ENCODE measurements at places on chromosomes 16 and 17. TPM values are rescaled to one million over a fixed set of nuclear protein-coding genes. Genes with fewer than 3 reads are reported as not detected.

DNA sequence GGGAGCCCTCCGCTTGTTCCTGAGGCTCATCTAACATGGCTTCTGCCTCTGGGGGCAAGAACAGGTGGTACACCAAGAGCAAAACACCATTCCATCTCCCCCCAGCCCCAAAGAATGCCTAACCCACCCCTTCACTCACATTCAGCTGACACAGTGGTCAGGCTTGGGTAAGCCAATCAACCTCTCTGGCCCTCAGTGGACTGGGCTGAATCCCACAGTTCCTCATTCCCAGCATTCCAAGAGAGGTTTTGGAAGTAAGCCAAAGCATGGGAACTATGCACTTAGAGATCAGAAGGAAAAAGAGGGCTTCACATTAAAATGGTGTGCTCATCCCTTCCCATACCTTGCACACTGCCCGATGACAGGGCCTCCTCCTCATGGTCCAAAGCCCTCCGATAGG, 7.8 kb downstream of the PIGS start:
- DNase-seq, result peak; percentile 67

UNC13D gene
- total RNA-seq, result not detected

SDK2 gene
- 0.30 TPM for total RNA-seq

CCL4 gene
- total RNA-seq, result not detected

DNA sequence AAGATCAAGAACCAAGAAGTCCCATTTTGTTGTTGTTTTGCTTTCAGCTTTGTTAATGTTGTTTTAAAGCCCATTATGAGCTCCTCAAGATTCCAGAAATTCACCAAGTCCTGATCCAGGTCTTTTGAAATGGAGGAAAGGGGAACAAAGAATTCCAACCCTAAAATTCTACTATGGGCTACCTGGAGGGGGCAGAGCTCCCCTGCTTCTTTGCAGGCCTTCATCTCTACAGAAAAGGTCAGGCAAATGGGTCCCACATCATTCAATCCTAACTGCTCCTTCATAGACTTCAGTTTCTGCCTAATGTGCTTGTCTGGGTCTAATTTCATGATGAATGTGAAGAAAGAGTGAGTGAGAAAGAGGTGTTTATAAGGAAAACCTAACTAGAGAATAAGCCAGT, 375.5 kb downstream of the TOX3 start:
- no peak for DNase-seq

- no peak for DNase-seq
Observed at GRCh38 chr17:80870401-80870800, 121.2 kb upstream of the CHMP6 start.

COPZ2 gene
- 40.7 TPM for total RNA-seq

DNA sequence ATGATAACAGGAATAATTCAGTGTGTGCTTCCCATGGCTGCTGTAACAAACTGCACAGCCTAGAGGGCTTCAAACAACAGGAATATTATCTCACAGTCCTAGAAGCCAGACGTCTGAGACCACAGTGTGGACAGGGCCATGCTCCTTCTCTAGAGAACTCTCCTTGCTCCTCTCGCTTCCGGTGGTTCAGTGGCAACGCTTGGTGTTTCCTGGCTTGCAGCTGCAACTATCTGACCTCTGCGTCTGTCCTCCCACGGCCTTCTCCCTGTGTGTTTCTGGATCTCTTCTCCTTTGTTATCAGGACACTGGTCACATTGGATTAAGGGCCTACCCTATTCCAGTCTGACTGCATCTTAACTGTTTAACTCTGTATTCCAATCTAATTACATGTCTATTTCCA, 414.3 kb downstream of the MAF start:
- no peak for DNase-seq

- DNase-seq, result peak; percentile 78
Observed at GRCh38 chr16:17519101-17519955, 48.6 kb upstream of the XYLT1 start.

DNA sequence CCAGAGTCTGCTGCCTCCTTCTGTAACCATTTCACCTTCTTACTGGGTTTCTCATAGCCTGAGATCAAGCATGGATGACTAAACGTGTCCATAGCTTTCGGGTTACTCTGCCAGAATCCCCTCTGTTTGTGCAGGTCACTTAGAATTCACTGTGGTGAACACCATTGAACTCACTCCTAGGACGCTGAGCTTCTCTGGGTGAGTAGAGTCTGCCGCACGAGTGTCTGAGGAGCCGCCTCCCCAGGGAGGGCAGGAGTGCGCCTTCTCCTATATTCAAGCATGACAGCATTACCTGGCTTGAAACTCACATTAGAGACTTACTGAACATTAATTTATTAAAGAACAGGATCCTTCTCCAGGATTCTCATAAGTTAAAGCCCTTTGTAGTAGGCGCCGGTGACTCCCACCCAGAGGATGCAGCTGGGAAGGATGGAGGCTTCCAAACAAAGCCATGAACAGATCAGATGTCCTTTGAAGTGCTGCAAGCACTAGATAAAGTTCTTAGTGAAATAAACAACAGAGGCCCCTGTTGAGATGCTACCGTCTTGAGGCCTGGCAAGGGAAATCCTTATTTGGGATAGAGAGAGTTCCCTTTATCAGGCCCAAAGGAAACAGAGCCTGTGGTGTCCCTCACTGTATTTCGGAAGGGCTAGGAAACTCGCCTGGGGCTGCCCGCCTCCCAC, 144.6 kb upstream of the PLCG2 start:
- DNase-seq, result no peak

All from M059J (cell line).